ENCODE measurements at places on chromosomes 2 and 18.
A peak's percentile ranks its signal among the peaks of the same experiment; 100 is the strongest.

- no peaks in the 10 kb centered on the region for H3K36me3 ChIP-seq
- peaks cover 30% of the 10 kb centered on the region for H3K4me1 ChIP-seq
- DNase-seq = no peak
- no peak overlapping the region for H3K4me3 ChIP-seq
- no peak overlapping the region for H3K27ac ChIP-seq
Measured at GRCh38 chr2:109601783-109602182, 12.0 kb downstream of the SEPTIN10 start.

GRCh38 chr2:241862775-241863535, 4.3 kb upstream of the PDCD1 start:
- no peak overlapping the region for H3K4me3 ChIP-seq
- no peaks in the 10 kb centered on the region for H3K27me3 ChIP-seq
- no peak for DNase-seq

DNA sequence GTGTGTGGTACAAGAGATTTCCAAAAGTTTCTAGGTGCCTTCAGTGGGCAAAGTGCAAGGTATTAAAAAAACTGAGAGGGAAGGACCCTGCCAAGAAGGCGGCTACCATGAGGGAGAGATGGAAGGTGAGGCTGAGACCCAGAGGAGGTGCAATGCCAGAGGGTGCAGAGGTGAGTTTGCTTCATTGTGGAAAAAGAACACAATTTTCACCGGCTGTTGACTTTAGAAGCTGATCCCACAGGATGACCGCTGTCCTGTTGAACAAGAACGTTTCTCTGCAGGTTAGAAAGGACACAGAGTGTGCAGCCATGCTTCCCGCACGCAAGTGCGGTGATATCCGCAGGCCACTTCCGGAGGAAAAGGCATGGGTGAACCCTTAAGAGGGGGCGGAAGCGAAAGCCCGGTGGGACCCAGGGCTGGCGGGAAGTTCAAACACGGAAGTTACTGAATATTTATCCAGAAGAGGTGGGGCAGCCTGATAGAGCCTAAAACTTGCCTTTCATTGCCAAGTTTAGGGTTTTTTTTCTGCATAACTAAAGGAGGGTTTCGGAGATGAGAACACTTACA, 16.6 kb downstream of the SP110 start:
- no peak for DNase-seq
- no peaks in the 10 kb centered on the region for H3K36me3 ChIP-seq
- H3K4me3 ChIP-seq = no peak overlapping the region
- no peak overlapping the region for H3K27ac ChIP-seq

DNA sequence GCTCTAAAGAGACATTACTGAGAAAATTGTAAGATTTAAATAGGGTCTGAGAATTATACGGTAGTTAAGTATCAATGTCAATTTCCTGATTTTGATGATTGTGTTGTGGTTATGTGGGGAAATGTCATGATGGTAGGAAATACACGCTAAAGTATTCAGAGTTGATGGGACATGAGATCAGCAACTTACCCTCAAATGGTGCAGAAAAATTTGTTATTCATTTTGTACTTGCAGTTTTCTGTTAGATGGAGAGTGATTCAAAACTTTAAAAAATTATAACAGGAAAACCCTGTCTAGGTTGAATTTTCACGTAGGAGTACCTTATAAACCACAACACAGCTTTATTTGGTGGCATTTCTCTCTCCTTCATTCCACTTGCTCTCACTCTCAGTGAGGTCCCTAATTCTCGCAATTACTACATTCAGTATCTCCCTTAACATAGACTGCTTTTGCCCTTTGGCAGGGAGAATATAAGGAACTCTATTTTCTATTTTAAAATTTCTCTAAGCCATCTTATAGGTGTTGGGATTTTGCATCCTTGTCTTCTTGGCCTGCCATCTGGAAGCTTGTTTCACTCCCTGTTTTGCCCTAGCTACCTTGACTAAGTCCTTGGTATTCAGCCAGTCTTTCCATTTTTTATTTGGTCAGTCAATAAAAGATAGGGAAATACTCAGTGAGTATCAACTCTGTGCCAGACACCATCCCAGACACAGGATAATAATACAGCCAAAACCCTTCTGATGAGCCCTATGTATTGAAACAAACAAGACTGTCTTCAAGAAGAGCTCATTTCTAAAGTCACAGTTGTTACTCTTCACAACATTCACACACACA, 550.6 kb upstream of the ACVR2A start:
- DNase-seq = no peak
- no peak overlapping the region for H3K4me3 ChIP-seq
- no peaks in the 10 kb centered on the region for H3K27me3 ChIP-seq
- no peaks in the 10 kb centered on the region for H3K36me3 ChIP-seq
- H3K4me1 ChIP-seq = peaks cover 12% of the 10 kb centered on the region

DNA sequence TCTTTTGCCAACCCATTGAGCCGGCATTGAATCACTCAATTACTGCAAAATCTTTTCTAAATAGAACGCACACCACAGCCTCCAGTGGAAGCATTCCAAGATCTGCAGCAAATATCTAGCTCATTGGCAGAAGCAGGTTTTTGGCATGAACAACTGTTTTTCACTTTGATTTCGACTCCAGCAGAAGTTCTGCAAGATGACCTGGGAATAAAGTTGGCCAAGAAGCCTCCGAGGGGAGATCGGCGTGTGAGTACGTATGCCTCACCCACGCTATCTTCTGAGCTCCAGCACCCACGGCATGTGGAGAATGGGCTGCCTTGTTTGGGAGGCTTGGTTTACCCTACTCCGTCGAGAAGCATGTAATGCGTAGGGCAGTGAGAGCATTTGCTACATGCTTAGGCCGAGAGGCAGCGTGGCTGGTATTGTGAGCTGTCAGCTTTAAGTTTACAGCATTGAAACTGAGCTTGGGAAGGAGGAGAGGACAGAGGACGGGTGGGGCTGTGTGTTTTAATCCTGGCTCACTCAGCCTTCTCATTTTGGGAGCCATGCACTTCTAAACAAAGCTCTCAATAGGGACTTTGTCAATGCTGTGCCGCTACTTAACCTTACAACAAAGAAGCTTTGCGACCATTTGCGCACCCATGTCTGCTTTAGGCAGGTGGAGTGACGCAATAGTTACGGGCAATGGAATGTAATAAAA, 10.5 kb downstream of the PCARE start:
- no peaks in the 10 kb centered on the region for H3K4me1 ChIP-seq
- H3K4me3 ChIP-seq = no peak overlapping the region
- H3K27ac ChIP-seq = no peak overlapping the region
- no peak for DNase-seq
- H3K27me3 ChIP-seq = no peaks in the 10 kb centered on the region
- no peaks in the 10 kb centered on the region for H3K36me3 ChIP-seq

DNA sequence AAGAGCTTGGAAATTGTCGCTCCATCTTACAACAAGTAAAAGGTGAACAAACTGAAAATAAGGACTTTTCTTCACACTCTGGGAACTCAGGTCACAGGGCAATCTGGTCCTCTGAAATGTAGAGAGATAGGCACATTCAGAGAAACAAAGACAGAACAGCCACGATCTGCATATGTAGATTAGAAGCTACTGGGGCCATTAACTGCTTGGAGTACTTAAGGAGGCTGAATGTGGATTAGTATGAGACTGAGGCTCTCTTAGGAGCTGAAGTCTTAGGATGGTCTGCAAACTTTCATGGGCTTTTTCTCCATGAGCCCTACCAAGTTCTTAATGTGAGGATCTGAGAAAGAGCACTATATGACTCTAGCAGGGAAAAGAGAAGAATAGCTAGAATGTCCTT, 265.3 kb upstream of the NXPH2 start:
- H3K4me1 ChIP-seq = no peaks in the 10 kb centered on the region
- H3K27ac ChIP-seq = no peak overlapping the region
- no peaks in the 10 kb centered on the region for H3K36me3 ChIP-seq
- no peak for DNase-seq

- H3K4me1 ChIP-seq = no peaks in the 10 kb centered on the region
- no peak overlapping the region for H3K27ac ChIP-seq
- no peak for DNase-seq
- no peaks in the 10 kb centered on the region for H3K27me3 ChIP-seq
- no peak overlapping the region for H3K4me3 ChIP-seq
Measured at GRCh38 chr18:68234131-68234530, 480.8 kb downstream of the TMX3 start.

DNA sequence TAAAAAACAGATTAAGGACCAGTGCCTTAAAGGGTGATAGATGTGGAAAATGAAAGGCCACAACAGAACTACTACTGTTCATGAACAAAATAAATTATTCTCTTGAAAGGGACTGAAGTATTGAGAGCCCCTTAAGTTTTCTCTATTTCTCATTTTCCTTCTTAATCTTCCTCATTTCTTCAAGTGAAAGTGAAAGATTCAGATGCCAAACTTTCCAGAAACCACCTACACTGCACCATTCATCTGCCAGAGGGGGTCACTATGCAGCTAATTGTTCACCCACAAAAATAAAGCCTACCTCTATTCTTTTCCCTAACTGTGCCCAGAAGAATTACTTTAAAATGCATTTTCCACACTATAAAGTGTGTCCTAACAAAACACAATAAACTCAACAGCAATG, 140.1 kb downstream of the NR4A2 start:
- H3K27me3 ChIP-seq = no peaks in the 10 kb centered on the region
- no peak overlapping the region for H3K4me3 ChIP-seq
- H3K27ac ChIP-seq = no peak overlapping the region
- DNase-seq = no peak
- H3K36me3 ChIP-seq = no peaks in the 10 kb centered on the region

DNA sequence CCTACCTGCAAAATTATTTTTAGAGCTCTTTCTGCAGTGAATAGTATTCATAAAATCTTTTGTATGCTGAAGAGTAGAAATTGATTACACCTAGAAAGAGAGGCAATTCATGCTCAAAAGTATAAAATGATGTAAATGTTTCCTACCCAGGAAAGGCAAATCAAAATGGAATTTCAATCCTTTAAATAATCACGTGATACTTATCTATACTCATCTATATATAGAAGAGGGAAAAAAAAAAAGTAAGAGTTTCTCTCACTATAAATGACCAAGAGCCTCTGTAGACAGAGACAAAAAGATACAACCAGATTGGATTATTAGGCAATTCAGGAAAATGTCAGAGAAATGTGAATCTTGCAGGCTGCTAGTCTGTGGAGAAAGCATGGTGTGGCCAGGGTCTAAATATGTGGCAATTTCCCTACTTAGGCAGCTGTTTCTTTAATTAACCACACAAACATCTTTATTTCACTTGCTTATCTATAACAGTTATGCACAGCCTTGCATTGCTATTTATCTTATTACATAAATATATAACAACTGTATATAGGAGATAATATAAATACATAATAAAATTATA, 39.5 kb downstream of the METTL8 start:
- no peak overlapping the region for H3K27ac ChIP-seq
- H3K4me1 ChIP-seq = peaks cover 4% of the 10 kb centered on the region
- DNase-seq = no peak
- H3K4me3 ChIP-seq = no peak overlapping the region
- no peaks in the 10 kb centered on the region for H3K36me3 ChIP-seq
- no peaks in the 10 kb centered on the region for H3K27me3 ChIP-seq

DNA sequence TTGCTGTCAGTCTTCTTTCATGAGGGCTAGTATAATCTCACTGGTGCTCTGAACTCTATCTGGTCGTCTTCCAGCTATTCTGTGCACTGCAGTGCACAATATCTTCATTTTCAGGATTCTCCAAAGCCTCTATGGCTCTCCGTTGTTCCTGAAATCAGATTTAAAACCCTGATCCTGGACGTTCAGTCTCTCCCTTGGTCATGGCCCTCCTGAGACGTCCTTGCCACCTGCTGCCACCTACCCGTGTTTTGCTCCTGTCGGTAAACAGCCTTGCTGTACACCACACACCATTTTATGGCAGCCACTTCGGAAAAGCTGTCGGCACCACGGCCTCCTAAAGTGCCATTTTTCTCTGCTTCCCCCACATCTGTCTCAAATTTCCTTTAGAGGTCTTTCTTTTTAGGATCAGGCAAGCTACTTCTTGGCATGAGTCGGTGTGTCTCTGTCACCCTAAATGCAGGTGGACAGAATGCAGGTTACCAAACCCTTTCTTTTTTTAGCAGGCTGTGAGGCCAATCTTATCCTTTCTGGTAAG, 170.0 kb downstream of the HRH4 start:
- H3K36me3 ChIP-seq = no peaks in the 10 kb centered on the region
- H3K4me1 ChIP-seq = no peaks in the 10 kb centered on the region
- no peak for DNase-seq
- H3K4me3 ChIP-seq = no peak overlapping the region
- peaks cover 20% of the 10 kb centered on the region for H3K27me3 ChIP-seq
- H3K27ac ChIP-seq = no peak overlapping the region

DNA sequence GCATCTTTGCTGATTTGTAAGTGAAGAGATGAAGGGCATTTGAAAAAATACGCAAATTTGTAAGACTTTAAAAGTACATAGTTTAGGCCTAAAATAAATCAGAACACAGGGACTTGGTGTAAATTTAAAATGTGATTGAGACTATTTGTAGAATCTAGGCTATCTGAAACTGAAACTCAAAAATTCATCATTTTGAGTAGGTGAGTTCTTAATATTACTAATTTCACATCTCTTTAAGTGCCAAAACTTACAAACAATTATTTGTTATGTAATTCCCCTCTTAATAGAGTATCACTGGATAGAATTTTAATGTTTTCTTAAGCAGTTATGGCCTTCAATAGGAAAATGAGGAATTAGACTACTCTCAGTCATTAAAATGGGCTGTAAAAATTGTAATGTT, 14.0 kb upstream of the HRH4 start:
- H3K4me1 ChIP-seq = no peaks in the 10 kb centered on the region
- H3K36me3 ChIP-seq = peaks cover 36% of the 10 kb centered on the region
- no peaks in the 10 kb centered on the region for H3K27me3 ChIP-seq

GRCh38 chr2:169512525-169512924, 3.0 kb downstream of the KLHL41 start:
- H3K36me3 ChIP-seq = no peaks in the 10 kb centered on the region
- H3K27me3 ChIP-seq = no peaks in the 10 kb centered on the region
- no peak for DNase-seq
- peaks cover 31% of the 10 kb centered on the region for H3K4me1 ChIP-seq
- H3K4me3 ChIP-seq = no peak overlapping the region

DNA sequence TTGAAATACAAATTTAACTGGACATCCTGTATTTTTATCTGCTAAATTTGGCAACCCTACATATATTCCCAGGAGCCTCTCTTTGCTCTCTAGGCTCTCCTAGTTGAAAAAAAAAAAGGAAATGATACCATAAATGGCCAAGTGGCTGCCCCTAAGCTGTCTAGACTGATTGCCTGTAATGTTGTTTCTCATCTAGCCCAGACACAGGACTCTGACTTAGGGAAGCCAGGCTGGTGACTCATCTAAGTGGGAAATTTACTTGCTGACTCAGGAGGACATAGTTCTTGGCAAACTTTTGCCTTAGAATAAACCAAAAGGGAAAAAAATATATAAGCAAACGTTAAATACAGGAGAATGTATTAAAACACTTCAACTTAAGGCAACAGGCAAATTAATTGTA, 14.6 kb upstream of the ITGAV start:
- H3K36me3 ChIP-seq = no peaks in the 10 kb centered on the region
- peaks cover 28% of the 10 kb centered on the region for H3K4me1 ChIP-seq
- H3K4me3 ChIP-seq = no peak overlapping the region
- H3K27me3 ChIP-seq = no peaks in the 10 kb centered on the region
- H3K27ac ChIP-seq = no peak overlapping the region
- peak; percentile 83 for DNase-seq
